Muscle of arm (tissue), 14 donors: ENCODE measurements at places on chromosomes 1 and 21. TPM values are rescaled to one million over a fixed set of nuclear protein-coding genes. Genes with fewer than 3 reads are reported as not detected.

Gene HHAT
- polyA plus RNA-seq = 5.2 TPM

Gene KRTAP7-1
- not detected for polyA plus RNA-seq

Gene TARBP1
- polyA plus RNA-seq = 62.7 TPM

Gene BROX
- polyA plus RNA-seq = 28.3 TPM
